Neuronal stem cell (in vitro differentiated cells): ENCODE measurements at places on chromosomes 5 and 9.

DNA sequence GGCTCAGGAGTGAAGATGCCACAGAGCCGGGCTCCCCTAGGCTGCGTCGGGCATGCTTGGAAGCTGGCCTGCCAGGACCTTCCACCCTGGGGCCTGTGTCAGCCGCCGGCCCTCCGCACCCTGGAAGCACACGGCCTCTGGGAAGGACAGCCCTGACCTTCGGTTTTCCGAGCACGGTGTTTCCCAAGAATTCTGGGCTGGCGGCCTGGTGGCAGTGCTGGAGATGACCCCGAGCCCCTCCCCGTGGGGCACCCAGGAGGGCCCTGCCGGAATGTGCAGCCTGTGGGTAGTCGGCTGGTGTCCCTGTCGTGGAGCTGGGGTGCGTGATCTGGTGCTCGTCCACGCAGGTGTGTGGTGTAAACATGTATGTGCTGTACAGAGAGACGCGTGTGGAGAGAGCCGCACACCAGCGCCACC, 113.1 kb downstream of the RXRA start:
- H3K36me3 ChIP-seq = peaks cover 13% of the 10 kb centered on the region
- peaks cover 29% of the 10 kb centered on the region for H3K4me1 ChIP-seq
- no peaks in the 10 kb centered on the region for H3K27me3 ChIP-seq

- no peak overlapping the region for H3K4me3 ChIP-seq
- H3K4me1 ChIP-seq = no peaks in the 10 kb centered on the region
Observed at GRCh38 chr9:35859310-35859989, 10.8 kb downstream of the OR13J1 start.

GRCh38 chr9:83097633-83098032, 34.7 kb upstream of the RASEF start:
- H3K27ac ChIP-seq = no peak overlapping the region
- no peaks in the 10 kb centered on the region for H3K27me3 ChIP-seq
- no peaks in the 10 kb centered on the region for H3K36me3 ChIP-seq
- no peak for DNase-seq

DNA sequence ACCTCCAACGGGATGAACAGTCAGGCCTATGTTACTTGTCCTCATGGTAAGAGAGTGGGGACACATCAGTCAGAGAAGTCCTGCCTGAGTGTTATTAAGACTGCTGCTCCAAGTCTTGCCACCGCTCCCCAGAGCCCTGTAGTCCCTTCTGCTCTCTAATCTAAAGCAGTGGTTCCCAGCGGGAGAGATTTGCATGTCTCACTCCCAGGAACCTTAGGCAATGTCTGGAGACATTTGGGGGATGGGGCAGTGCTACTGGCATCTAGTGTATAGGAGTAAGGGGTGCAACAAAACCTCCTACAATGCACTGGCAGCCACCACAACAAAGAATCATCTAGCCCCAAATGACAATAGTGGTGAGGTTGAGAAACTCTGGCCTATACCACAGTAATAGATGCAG, 2.6 kb upstream of the SVEP1 start:
- H3K27me3 ChIP-seq = peaks cover 38% of the 10 kb centered on the region
- H3K4me3 ChIP-seq = no peak overlapping the region
- H3K36me3 ChIP-seq = no peaks in the 10 kb centered on the region
- peaks cover 1% of the 10 kb centered on the region for H3K4me1 ChIP-seq
- no peak for DNase-seq
- no peak overlapping the region for H3K27ac ChIP-seq

DNA sequence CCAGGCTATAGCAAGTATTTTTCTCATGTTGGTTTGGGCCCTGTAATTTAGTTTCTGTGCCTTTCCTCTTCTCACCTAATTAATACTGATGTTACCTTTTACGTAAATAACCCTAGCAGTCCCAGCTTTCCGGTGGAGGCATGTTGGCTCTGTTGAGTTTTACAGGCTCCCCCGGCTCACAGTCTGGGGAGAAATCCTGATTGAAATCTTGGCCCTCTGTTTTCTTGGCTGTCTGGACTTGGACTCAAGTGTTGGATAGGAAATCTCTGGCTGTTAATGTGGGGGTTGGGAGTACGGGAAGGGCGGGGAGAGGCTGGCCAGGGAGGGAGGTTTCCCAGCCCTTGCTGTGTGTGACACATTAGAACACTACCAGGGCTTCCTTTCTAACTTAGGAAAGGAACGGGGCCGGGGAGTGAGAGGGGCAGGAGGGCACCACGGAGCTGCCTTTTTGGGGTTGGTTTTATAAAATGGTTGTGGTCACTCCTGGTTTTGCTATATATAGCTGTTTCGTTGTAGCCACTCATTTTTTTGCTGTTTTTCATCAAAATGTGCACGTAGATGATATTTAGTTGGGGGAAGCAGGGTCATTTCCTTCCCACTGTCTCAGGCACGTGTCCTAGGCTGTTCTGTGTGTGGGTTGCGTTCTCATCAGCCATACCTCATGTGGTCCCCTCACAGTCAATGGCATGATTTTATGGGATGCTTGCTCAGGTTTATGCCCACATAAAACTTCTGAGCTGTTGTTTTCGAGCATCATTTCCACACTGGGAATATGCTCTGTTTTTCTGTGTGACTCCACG, 11.0 kb downstream of the TRIO start:
- no peak overlapping the region for H3K4me3 ChIP-seq
- H3K36me3 ChIP-seq = no peaks in the 10 kb centered on the region
- H3K27ac ChIP-seq = no peak overlapping the region
- H3K27me3 ChIP-seq = no peaks in the 10 kb centered on the region
- peaks cover 46% of the 10 kb centered on the region for H3K4me1 ChIP-seq
